Keratinocyte (primary cell): ENCODE measurements at places on chromosomes 1 and 21. TPM values are rescaled to one million over a fixed set of nuclear protein-coding genes. Genes with fewer than 3 reads are reported as not detected.

LMX1A gene
- polyA plus RNA-seq: not detected in 3 replicates

OR2G2 gene
- not detected in 3 replicates for polyA plus RNA-seq

DNA sequence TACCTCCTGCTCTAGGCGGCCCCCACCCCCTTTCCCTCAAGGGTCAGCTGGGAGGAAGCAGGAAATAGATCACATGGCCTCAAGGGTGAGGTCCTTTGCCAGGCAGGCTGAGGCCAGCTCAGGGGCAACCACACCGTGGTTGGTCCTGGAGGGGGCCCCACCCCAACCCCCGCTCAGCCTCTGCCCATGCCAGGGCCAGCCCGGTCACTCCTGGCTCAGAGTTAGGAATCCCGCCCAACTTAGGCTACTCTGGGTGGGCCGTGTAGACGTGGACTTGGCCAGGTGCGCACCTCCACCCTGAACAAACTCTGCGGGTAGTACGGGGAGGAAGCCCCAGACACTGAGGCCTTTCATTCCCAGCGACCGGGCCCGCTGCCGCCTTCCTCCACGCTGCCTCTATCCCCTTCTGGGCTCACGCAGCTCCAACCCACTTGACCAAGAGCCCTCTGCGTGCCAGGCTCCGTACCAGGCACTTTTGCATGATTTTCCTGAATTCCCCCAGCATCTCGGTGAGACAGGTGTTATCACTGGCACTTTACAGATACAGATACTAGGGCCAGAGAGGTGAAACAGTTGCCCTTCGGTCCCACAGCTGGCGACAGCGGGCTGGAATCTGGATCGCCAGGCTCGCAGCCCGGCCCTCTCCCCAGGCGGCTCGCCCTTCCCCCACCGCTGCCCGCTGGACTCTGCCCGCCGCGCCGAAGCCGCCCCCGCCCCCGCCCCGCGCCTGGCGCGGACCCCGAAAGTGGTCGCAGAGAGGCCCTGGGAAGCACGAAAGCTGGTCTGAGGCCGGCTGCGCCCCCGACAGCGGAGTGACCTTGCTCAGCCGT, 769 bp downstream of the GALE start:
- H3K27me3 ChIP-seq: no peaks in the 10 kb centered on the region
- H3K4me3 ChIP-seq: peak overlapping the region; percentile 93
- peak; percentile 62 for DNase-seq
- peaks cover 27% of the 10 kb centered on the region for H3K36me3 ChIP-seq
- peak overlapping the region; percentile 83 for H3K27ac ChIP-seq

- H3K4me1 ChIP-seq: no peaks in the 10 kb centered on the region
- H3K4me3 ChIP-seq: no peak overlapping the region
- DNase-seq: no peak
- H3K27ac ChIP-seq: no peak overlapping the region
- no peaks in the 10 kb centered on the region for H3K27me3 ChIP-seq
- H3K36me3 ChIP-seq: no peaks in the 10 kb centered on the region
Measured at GRCh38 chr1:99786751-99787501, 20.5 kb upstream of the FRRS1 start.

GRCh38 chr1:213680677-213681325, 307.0 kb upstream of the PROX1 start:
- H3K36me3 ChIP-seq: no peaks in the 10 kb centered on the region
- no peak overlapping the region for H3K27ac ChIP-seq
- no peaks in the 10 kb centered on the region for H3K27me3 ChIP-seq
- no peak for DNase-seq

SPRR2D gene
- 6.6 to 29.4 TPM (median 13.4 TPM) in 3 replicates for polyA plus RNA-seq

DNA sequence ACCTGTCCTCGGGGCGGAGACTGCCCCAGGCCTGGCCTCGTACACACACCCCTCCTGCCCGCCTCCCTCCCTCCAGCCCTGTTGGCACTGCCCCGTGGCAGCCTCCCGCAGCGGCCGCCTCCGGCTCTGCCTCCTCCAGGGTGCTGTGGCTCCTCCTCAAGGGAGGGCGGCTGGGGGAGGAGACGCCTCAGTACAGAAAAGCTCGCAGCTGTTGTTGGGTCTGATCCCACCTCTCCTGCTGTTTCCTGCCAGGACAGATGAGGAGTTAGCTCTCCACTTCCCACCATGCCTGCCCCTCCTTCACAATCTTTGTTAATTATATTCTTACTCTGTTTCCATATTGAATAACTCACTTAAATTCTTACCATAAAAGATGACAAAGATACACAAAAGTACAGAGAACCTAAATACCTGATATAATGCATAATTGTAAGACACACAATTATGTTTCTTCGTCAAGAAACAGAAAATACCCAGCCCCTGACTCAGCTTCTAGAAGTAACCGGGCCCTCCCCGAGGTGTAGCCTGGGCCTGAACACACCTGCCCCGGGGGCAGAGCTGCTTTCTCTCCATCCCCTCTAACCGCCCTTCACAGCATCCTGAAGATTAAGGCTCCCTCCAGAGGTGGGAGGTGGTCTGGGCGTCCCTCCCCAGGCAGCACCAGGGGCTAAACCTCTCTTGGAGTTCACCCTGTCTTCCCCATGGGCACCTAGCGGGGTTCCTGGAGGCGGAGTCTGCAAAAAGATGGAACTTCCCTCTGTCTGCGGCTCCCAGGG, 30.6 kb upstream of the COL6A1 start:
- no peak for DNase-seq
- no peak overlapping the region for H3K27ac ChIP-seq
- no peak overlapping the region for H3K4me3 ChIP-seq
- H3K4me1 ChIP-seq: peaks cover 22% of the 10 kb centered on the region
- peaks cover 36% of the 10 kb centered on the region for H3K27me3 ChIP-seq
- no peaks in the 10 kb centered on the region for H3K36me3 ChIP-seq

DNA sequence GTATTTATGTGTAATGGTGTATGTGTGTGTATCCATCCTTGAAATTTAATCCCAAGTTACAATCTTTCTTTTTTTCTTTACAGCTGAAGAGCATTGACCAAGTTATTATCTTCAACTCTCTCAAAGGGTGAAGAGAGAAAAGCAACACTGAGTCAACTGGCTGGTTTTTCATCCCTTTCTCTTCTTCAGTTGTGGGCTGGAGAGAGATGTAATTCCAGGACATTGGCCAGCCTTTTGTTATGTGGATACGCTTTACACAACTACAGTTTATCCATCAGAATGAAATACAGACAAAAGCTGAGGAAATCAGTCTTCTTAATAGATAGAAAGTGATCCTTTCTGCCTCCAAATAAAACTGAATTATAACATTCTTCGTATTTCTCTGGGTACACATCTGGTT, 357.0 kb upstream of the NCAM2 start:
- DNase-seq: no peak
- no peak overlapping the region for H3K4me3 ChIP-seq
- no peaks in the 10 kb centered on the region for H3K36me3 ChIP-seq
- no peak overlapping the region for H3K27ac ChIP-seq

DNA sequence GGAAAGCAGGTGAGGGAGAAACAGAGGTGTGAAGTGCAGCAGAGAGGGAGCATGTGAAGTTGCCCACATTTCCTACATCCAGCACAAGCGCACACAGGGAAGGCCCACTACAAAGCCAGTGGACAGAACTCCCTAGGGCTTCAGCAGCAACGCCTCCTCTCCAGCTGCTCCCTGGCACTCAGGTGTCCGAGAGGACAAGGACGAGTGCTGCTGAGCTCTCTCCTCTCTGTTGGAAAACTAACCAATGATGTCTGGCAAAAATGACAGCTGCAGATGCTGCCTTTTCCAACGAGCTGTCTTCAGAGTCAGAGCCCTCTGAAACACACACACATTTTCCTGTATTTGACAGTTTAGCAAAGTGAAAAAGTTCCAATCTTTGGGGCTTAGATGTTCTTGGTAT, 86.8 kb downstream of the HSF2BP start:
- peaks cover 3% of the 10 kb centered on the region for H3K36me3 ChIP-seq
- H3K27me3 ChIP-seq: no peaks in the 10 kb centered on the region
- H3K27ac ChIP-seq: no peak overlapping the region
- H3K4me1 ChIP-seq: no peaks in the 10 kb centered on the region

DNA sequence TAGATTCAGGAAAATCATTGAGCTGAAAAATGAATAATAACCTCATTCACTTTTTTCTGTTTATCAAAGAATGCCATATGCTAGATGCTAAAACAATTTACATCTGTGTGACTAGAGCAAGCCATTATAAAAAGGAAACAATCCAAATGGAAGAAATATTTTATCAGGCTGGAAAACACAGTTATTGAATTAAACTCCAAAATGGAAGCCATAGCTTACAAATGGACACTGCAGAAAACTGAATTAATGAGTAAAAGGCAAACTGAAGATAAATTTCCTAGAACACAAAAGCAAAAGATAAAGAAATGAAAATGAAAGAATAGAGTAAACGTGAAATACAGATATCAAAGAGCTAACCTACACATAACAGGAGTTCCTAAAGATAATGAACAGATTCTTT, 33.1 kb upstream of the IL10 start:
- DNase-seq: no peak
- H3K27ac ChIP-seq: no peak overlapping the region
- H3K36me3 ChIP-seq: no peaks in the 10 kb centered on the region
- H3K4me1 ChIP-seq: peaks cover 12% of the 10 kb centered on the region
- H3K4me3 ChIP-seq: no peak overlapping the region

RXRG gene
- polyA plus RNA-seq: 0.03 to 0.05 TPM in 2 of 3 replicates, not detected in the other

GRCh38 chr1:60279798-60280197, 206.2 kb upstream of the C1orf87 start:
- no peak overlapping the region for H3K27ac ChIP-seq
- H3K36me3 ChIP-seq: no peaks in the 10 kb centered on the region
- no peaks in the 10 kb centered on the region for H3K27me3 ChIP-seq
- H3K4me3 ChIP-seq: no peak overlapping the region
- DNase-seq: no peak
- H3K4me1 ChIP-seq: peaks cover 19% of the 10 kb centered on the region

DNA sequence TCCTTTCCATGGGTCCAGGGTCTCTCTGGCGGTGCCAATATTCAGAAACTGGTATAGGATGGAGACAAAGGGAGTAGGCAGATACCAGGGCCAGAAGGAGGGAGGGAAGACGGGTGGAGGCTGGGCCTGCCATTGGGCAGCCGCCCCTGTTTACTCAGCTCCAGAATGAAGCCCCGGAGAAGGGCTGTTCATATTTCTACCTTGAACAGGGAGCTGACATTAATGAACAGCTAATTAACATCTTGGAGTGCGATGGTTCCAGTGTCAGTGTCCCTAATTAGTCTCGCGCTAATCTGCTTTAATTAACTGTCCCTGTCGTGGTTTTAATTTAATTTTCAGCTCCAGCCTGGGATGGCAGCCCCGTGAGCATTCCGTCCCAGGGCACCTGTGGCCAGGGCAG, 113.8 kb downstream of the EPHB2 start:
- no peak overlapping the region for H3K27ac ChIP-seq
- H3K27me3 ChIP-seq: no peaks in the 10 kb centered on the region
- H3K4me3 ChIP-seq: no peak overlapping the region

SELL gene
- 0.03 to 0.08 TPM in 2 of 3 replicates, not detected in the other for polyA plus RNA-seq

GRCh38 chr1:58839846-58840835, 56.3 kb upstream of the JUN start:
- no peaks in the 10 kb centered on the region for H3K27me3 ChIP-seq
- DNase-seq: no peak
- H3K36me3 ChIP-seq: no peaks in the 10 kb centered on the region

GRCh38 chr1:45243476-45244343, 37.3 kb upstream of the ZSWIM5 start:
- H3K4me3 ChIP-seq: no peak overlapping the region
- no peak overlapping the region for H3K27ac ChIP-seq
- no peaks in the 10 kb centered on the region for H3K36me3 ChIP-seq
- DNase-seq: no peak

MPL gene
- 0.07 TPM in 1 of 3 replicates, not detected in the others for polyA plus RNA-seq

DNA sequence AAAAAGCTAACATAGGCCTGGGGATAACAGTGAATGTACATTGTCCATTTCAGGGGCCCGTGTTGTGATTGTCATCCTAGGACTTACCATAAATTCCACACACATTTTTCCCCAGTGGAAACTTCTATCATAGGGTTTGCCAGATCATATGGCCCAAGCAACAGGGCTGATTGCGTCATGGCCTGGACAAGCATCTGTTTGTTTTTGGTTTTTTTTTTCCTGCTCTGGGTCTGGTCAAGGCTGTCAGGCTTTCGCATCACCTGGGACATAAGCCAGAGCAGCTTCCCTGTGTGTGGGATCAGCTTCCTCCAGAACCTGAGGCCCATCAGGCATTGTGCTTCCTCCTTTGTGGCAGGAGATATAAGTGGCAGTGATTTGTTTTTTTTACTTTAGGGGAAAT, 598.5 kb upstream of the USP24 start:
- no peaks in the 10 kb centered on the region for H3K4me1 ChIP-seq
- no peaks in the 10 kb centered on the region for H3K27me3 ChIP-seq
- H3K36me3 ChIP-seq: no peaks in the 10 kb centered on the region

- no peak overlapping the region for H3K27ac ChIP-seq
- H3K27me3 ChIP-seq: no peaks in the 10 kb centered on the region
- no peaks in the 10 kb centered on the region for H3K36me3 ChIP-seq
- no peak for DNase-seq
- no peaks in the 10 kb centered on the region for H3K4me1 ChIP-seq
Measured at GRCh38 chr1:107954719-107955415, 10.1 kb downstream of the VAV3 start.

DNA sequence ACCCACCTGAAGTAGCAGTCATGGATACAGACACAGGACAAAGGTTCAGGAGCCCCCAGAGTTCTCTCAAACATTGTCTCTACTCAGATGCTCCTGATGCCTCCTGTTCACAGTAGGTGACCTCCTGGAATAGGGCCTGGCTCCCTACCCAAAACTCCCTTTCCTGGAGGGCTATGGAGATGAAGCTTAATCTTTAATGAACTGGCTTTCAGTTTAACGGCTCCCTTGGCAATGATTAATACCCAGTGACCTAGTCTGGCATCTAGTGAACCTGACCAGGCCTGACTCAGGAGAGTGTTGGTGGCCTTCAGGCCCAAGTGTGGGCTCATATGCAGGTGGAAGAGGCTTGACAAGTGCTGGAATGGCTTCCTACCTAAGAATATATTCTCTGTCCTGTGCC, 65.2 kb upstream of the TRABD2B start:
- no peak for DNase-seq
- H3K4me1 ChIP-seq: no peaks in the 10 kb centered on the region
- H3K27ac ChIP-seq: no peak overlapping the region
- no peaks in the 10 kb centered on the region for H3K27me3 ChIP-seq
- no peak overlapping the region for H3K4me3 ChIP-seq
- no peaks in the 10 kb centered on the region for H3K36me3 ChIP-seq

DNA sequence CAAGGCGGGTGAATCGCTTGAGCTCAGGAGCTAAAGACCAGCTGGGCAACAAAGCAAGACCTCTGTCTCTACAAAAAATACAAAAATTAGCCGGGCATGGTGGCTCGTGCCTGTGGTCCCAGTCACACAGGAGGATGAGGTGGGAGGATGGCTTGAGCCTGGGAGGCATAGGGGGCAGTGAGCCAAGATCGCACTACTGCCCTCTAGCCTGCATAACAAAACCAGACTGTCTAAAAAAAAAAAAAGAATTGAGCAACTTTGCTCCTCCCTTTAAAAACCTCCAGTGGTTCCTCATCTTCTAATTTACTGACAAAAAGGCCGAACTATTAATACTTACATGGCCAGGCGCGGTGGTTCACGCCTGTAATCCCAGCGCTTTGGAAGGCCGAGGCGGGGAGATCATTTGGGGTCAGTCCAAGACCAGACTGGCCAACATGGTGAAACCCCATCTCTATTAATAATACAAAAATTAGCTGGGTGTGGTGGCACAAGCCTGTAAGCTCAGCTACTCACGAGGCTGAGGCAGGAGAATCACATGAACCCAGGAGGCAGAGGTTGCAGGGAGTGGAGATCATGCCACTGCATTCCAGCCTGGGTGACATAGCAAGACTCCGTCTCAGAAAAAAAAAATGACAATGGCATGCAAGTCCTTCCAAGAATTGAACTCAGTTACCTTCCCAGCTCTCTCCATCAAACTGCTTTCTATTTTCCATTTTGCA, 4.4 kb downstream of the ACBD3 start:
- DNase-seq: no peak
- H3K4me3 ChIP-seq: no peak overlapping the region
- peaks cover 3% of the 10 kb centered on the region for H3K36me3 ChIP-seq

- H3K4me3 ChIP-seq: no peak overlapping the region
- DNase-seq: no peak
- no peak overlapping the region for H3K27ac ChIP-seq
- H3K27me3 ChIP-seq: peaks cover 5% of the 10 kb centered on the region
Measured at GRCh38 chr1:14631421-14631820, 32.9 kb downstream of the KAZN start.
